ENCODE measurements at places on chromosomes 5 and 9. TPM values are rescaled to one million over a fixed set of nuclear protein-coding genes. Genes with fewer than 3 reads are reported as not detected.

- no peaks in the 10 kb centered on the region for H3K4me1 ChIP-seq
- no peak overlapping the region for H3K27ac ChIP-seq
- peaks cover 12% of the 10 kb centered on the region for H3K27me3 ChIP-seq
Observed at GRCh38 chr5:1757511-1757910, 42.1 kb downstream of the MRPL36 start.

- no peaks in the 10 kb centered on the region for H3K27me3 ChIP-seq
- peak overlapping the region; percentile 30 for H3K27ac ChIP-seq
Observed at GRCh38 chr5:82018462-82018861, 46.6 kb downstream of the ATG10 start.

- DNase-seq: no peak
- no peak overlapping the region for H3K4me3 ChIP-seq
- peaks cover 51% of the 10 kb centered on the region for H3K4me1 ChIP-seq
- no peaks in the 10 kb centered on the region for H3K36me3 ChIP-seq
Observed at GRCh38 chr5:68242743-68243142, 27.2 kb downstream of the PIK3R1 start.

DNA sequence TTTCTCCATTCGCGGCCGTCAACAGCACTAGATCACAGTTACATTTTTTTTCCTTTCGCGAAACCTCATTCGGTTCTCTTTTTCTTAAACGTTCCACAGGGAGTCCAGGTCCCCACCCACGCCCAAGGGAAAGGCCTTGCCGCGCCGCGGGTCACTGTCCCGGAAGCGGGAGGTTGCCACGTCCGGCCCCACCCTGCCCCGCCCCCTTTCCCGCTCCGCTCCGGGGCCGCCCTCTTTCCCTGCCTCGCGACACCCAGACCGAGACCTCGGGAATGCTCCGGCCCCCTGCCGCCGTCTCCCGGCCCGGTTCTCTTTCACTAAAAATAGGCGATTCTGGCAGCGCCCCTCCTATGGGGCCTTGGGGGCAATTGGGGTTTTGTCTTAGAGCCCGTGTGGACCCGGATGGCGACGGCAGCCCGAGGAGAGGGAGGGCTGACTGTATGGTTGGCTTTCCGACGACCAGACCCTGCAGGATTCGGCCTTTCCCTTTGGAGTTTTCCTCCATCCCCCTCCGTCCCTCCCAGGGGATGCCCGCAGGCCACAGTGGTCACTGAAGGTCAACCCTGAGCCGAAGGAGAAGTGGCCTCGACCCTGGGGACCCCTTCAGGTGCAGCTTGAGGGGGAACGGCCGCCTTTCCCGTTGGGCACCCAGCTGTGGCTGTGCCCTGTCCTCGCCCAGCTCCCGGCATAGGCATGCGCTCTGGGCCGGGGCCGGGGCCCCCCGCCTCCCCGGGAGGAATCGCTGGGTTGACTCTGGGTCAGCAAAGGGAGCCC, 2.8 kb upstream of the RACK1 start:
- peaks cover 4% of the 10 kb centered on the region for H3K36me3 ChIP-seq
- peak overlapping the region; percentile 91 for H3K4me3 ChIP-seq
- H3K27me3 ChIP-seq: no peaks in the 10 kb centered on the region
- H3K27ac ChIP-seq: peak overlapping the region; percentile 98
- H3K4me1 ChIP-seq: peaks cover 45% of the 10 kb centered on the region

GRCh38 chr5:178777520-178777919, 47.1 kb upstream of the ZNF354A start:
- peaks cover 23% of the 10 kb centered on the region for H3K4me1 ChIP-seq
- H3K27me3 ChIP-seq: peaks cover 7% of the 10 kb centered on the region
- no peaks in the 10 kb centered on the region for H3K36me3 ChIP-seq
- H3K27ac ChIP-seq: no peak overlapping the region

GRCh38 chr5:146078566-146078965, 26.8 kb downstream of the PLAC8L1 start:
- peaks cover 9% of the 10 kb centered on the region for H3K4me1 ChIP-seq
- H3K27me3 ChIP-seq: no peaks in the 10 kb centered on the region
- no peak for DNase-seq
- H3K4me3 ChIP-seq: no peak overlapping the region
- H3K36me3 ChIP-seq: no peaks in the 10 kb centered on the region

DNA sequence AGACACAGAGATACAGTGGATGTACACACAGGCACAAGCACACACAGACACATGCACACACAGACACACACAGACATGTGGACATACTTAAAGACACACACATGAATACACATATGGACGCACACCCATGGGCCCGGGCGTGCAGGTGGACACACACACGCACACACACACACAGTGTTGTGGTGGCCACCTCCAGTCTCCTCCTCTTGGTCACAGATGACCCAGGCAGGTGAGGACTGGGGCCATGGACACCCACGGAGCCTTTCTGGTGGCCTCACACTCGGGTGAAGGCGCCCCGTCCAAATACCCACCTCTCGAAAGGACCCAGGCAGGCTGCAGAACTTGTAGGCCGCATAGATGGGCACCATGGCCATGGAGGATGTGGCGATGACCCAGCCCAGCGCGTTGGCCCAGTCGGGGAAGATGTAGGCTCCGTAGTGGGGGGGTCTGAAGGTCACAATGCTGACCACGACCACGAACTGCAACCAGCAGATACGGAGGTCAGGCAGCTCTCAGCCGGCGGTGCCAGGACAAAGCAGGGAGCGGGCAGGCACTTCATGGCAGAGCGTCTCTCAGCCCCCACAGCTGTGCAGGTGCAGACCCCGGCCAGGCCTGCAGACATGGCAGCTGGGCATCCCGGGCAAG, 42.5 kb downstream of the SLC6A3 start:
- no peak overlapping the region for H3K27ac ChIP-seq
- no peaks in the 10 kb centered on the region for H3K4me1 ChIP-seq
- no peaks in the 10 kb centered on the region for H3K36me3 ChIP-seq
- no peak for DNase-seq
- H3K4me3 ChIP-seq: no peak overlapping the region

DNA sequence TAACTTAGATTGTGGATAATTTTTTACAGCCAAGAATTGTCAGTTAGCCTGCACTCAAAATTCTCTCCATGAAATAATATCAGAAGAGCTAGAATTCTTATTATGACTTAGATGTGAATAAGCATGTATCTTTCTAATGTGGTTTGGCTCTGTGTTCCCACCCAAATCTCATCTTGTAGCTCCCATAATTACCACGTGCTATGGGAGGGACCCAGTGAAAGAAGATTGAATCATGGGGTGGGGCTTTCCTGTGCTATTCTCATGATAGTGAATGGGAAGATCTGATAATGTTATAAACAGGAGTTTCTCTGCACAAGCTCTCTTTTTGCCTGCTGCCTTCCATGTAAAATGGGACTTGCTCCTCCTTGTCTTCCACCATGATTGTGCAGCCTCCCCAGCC, 176.8 kb downstream of the MAT2B start:
- H3K27me3 ChIP-seq: no peaks in the 10 kb centered on the region
- no peaks in the 10 kb centered on the region for H3K36me3 ChIP-seq
- H3K4me3 ChIP-seq: no peak overlapping the region
- H3K4me1 ChIP-seq: no peaks in the 10 kb centered on the region
- no peak for DNase-seq
- no peak overlapping the region for H3K27ac ChIP-seq

GRCh38 chr5:67465537-67466207, 269.1 kb upstream of the CD180 start:
- H3K36me3 ChIP-seq: no peaks in the 10 kb centered on the region
- H3K4me1 ChIP-seq: no peaks in the 10 kb centered on the region
- H3K27me3 ChIP-seq: no peaks in the 10 kb centered on the region
- H3K4me3 ChIP-seq: no peak overlapping the region
- no peak overlapping the region for H3K27ac ChIP-seq

DNA sequence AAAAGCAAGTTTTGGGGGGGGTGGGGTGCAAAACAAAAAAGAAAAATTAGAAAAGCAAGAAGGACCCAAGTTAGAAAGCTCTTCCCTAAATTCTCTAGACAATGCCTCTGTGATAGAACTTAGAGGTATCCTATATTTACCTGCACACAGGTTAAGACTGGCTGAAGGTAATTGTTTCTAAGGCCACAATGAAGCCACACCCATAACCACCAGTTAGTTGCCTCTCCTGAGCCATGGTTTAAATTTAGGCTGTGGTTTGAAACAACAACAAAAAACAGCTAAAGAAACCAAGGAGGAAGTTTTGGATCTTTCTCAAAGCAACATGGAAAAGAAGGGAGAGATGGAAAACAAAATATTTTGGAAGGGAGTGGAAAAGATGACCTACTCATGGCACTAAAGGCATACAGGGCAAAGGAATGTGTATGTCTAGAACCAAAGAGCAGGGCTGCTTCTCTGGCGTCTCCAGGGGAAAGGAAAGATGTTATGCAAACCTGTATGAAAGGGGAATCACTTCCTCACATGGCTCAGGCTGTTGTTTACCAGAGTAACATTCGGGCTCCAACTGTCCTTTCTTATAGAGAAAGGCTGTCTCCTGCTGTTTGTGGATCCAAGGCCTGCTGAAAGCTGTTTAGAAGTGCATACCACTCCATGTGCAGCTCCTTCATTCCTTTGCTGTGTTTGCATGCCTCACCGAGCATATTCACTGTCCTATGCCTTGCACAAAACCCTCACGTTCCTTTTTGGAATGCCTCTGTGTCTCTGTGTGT, 408.9 kb upstream of the MPDZ start:
- H3K36me3 ChIP-seq: no peaks in the 10 kb centered on the region
- no peak for DNase-seq
- no peak overlapping the region for H3K4me3 ChIP-seq
- no peaks in the 10 kb centered on the region for H3K4me1 ChIP-seq
- no peak overlapping the region for H3K27ac ChIP-seq
- no peaks in the 10 kb centered on the region for H3K27me3 ChIP-seq

- H3K27ac ChIP-seq: no peak overlapping the region
- no peak overlapping the region for H3K4me3 ChIP-seq
- H3K4me1 ChIP-seq: peaks cover 11% of the 10 kb centered on the region
- H3K36me3 ChIP-seq: no peaks in the 10 kb centered on the region
- DNase-seq: no peak
- peaks cover 22% of the 10 kb centered on the region for H3K27me3 ChIP-seq
Observed at GRCh38 chr5:180212363-180213255, 3.6 kb upstream of the RASGEF1C start.

DNA sequence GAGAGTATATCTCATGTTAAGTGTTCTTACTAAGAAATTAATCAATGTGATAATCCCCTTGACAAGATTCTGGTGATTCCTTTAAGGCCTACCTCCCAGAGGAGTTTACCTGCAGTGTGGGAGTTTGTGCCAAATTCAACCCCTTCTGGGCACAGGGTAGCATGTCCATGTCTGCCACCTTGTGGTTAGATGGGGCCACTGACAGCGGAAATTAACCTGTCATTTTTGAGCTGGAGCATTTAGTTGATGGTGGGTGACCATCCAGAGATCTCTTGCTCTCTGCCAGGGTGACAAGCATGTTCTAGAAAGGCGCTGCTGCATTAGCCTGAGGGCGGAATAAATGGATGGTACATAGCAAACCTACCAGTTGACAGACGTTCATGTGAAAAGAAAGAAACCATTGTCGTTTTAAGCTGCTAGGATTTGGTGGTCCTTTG, 132.2 kb downstream of the FBXO4 start:
- H3K4me3 ChIP-seq: no peak overlapping the region
- H3K27me3 ChIP-seq: no peaks in the 10 kb centered on the region
- peak; percentile 28 for DNase-seq
- H3K4me1 ChIP-seq: no peaks in the 10 kb centered on the region

DNA sequence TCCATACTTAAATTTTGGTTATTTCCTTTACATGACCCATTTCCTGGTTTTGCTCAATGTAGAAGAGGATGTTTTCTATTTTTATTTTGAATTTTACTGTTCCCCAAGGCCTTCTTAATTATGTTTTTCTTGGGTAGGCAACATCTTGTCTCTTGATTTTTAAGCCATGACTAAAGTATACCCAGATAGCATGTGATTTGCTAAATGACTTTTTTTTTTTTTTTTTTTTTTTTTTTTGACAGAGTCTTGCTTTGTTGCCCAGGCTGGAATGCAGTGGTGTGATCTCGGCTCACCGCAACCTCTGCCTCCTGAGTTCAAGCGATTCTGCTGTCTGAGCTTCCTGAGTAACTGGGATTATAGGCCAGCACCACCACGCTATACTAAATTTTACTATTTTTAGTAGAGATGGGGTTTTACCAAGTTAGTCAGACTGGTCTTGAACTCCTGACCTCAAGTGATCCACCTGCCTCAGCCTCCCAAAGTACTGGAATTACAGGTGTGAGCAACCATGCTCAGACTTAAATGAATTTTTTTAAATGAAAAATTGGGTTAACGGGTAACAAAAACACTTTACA, 198.6 kb upstream of the DAB2 start:
- H3K4me1 ChIP-seq: peaks cover 20% of the 10 kb centered on the region
- no peak for DNase-seq
- no peak overlapping the region for H3K27ac ChIP-seq
- no peaks in the 10 kb centered on the region for H3K27me3 ChIP-seq

- H3K4me3 ChIP-seq: no peak overlapping the region
- no peak for DNase-seq
- no peak overlapping the region for H3K27ac ChIP-seq
- no peaks in the 10 kb centered on the region for H3K27me3 ChIP-seq
Observed at GRCh38 chr9:125141751-125142150, 1.6 kb downstream of the SCAI start.

GRCh38 chr9:108386859-108387384, 468.9 kb downstream of the ACTL7B start:
- no peak for DNase-seq
- H3K27ac ChIP-seq: no peak overlapping the region
- no peaks in the 10 kb centered on the region for H3K36me3 ChIP-seq
- no peaks in the 10 kb centered on the region for H3K4me1 ChIP-seq

- peak; percentile 17 for DNase-seq
- H3K27me3 ChIP-seq: no peaks in the 10 kb centered on the region
- H3K36me3 ChIP-seq: no peaks in the 10 kb centered on the region
- H3K4me1 ChIP-seq: no peaks in the 10 kb centered on the region
- H3K4me3 ChIP-seq: no peak overlapping the region
- H3K27ac ChIP-seq: no peak overlapping the region
Observed at GRCh38 chr9:2255128-2255527, 240.0 kb downstream of the SMARCA2 start.

DNA sequence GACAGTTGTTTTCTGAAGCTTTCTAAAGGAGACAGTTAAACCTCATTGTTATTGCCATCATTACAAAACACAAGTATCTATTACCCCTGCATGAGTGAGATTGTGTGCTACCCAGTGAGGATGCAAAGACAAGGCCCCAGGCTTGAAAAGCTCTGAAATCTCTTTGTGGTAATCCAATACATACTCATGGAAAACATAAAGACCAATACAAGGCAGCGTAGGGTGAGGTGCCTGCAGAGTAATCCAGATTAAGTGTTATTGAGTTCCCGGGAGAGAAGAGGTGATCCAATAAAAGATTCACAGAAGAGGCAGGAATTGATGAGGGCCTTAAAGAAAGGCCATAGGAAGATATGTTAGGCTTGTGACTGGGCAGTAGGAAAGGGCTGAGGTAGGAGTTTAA, 150.1 kb downstream of the MEF2C start:
- DNase-seq: no peak
- no peaks in the 10 kb centered on the region for H3K27me3 ChIP-seq
- H3K36me3 ChIP-seq: no peaks in the 10 kb centered on the region
- no peaks in the 10 kb centered on the region for H3K4me1 ChIP-seq
- H3K4me3 ChIP-seq: no peak overlapping the region
- H3K27ac ChIP-seq: no peak overlapping the region

SLC6A18 gene
- not detected for total RNA-seq

C5orf46 gene
- total RNA-seq: not detected

FAM221B gene
- total RNA-seq: not detected

TAF9 gene
- 158 TPM for total RNA-seq

SHLD3 gene
- total RNA-seq: 8.1 TPM
